ACHN (cell line): ENCODE measurements at places on chromosomes 3 and 15.

DNA sequence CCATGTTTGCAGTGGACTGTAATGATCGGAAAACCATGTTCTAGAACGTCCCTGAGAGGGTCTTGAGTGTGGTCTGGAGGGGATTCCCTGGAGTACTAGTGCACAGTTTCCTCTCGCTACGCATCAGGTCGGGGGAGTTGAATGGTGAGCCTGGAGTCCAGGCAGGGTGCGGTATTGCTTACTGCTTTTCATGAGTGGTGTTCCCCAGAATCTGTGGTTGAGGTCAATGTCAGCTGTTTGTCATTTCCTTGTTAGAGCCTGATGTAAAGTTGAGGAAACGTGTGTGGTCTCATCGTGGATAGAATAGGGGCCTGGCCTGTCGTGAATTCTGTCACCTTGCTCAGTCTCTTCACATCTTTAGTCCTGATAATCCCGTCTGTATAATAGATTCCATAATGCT is 328.2 kb upstream of the LRRFIP2 start:
- DNase-seq: no peak

- DNase-seq: no peak
Measured at GRCh38 chr3:11587766-11588165, 55.9 kb downstream of the VGLL4 start.

DNA sequence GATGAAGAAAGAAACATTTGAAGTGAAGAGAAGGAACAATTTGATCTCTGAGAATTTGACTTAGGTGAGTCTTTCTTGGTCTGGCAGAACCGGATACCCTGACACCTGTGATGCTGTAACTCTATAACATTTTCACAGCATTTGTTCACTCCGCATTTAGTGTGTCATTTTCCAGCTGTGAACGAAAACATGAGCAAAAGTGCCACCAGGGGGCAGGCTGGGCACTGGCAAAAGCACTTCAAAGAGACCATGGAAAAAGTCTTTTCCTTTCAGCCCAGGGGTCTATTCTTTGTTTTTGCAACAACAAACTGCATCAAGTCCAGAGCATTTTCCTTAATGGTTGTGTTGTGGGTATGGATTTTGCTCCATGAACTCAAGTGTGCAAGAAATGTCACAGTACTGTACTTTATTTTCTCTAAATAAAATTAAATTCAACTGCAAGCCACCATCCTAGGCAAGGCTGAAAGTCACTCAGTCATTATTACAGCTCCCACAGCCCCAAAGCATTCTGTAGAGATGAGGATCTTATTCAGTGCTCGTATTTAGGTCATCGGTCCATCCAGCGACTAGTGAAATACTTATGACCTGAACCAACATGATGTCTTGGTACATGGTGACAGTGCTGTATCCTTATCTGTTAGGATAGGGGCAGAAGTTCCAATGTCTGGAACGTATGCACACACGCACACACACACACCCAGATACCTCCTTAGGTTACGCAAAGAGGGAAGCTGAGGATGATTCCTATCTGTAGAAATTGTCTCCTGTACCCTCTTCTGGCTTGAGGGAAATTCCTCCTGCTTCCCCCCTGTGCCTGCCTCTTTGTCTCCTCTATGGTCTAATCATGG is 125.5 kb downstream of the GADL1 start:
- DNase-seq: peak; percentile 61

DNA sequence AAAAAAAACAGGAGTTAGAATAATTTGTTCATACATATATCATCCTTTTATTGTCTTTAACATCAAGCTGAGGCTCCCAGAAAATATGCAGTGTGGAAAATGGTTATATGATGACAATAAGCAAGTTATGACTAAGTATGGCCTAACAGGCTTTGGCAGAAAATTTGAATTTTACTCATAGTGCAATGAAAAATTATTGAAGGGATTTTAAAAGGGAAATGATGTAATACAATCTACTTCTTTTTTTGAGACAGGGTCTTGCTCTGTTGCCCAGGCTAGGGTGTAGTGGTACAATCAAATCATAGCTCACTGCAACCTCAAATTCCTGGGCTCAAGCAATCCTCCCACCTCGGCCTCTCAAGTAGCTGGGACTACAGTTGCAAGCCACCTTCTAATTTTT is 78.7 kb downstream of the FAIM start:
- no peak for DNase-seq

DNA sequence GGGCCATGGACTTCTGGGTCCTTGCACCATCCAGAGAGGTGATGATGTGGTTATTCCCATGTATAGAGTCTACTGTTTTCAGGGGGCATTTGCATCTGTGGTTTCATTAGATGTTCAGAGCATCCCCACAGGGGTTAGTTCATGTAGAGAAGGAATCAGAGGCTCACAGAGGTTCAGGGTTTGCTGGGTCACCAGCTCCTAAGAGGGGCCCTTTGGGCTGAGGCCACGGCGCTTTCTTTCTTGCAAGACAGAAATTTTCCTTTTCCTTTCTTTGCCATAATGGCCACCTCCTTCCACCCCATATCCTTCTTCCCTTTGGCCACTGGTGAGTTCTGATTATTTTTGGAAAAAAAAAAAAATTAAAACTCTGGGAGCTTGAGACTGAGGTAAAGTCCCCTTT is 62.3 kb downstream of the APBA2 start:
- no peak for DNase-seq

DNA sequence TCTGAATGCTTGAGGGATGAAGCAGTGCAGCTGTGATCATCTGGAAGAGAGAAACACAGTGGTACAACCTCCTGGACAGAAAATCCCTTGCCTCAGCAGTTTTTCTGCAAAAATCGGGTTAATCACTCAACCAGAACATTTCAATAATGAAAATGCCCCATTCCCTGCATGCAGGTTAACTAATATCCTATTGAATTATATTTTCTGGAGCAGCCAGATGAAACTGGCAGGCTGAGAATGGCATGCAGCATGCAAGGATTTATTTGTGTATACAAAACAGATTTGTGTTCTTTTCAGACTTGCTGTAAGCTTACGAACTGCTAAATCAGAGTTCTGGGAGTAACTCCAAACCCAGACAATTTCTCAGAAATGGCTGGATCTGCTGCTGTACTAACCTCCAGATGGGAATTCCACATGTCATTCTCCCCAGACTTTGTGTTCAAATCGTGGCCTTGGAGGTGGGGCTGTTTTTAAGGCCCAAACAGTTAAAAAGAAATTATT is 39.1 kb downstream of the SLC9A9 start:
- DNase-seq: no peak

GRCh38 chr3:175434561-175434960 is 575.4 kb downstream of the NAALADL2 start:
- no peak for DNase-seq

GRCh38 chr3:172002512-172003078 is 36.8 kb upstream of the FNDC3B start:
- DNase-seq: no peak

- peak; percentile 78 for DNase-seq
Measured at GRCh38 chr3:159077860-159078259, 276.0 kb downstream of the MFSD1 start.

DNA sequence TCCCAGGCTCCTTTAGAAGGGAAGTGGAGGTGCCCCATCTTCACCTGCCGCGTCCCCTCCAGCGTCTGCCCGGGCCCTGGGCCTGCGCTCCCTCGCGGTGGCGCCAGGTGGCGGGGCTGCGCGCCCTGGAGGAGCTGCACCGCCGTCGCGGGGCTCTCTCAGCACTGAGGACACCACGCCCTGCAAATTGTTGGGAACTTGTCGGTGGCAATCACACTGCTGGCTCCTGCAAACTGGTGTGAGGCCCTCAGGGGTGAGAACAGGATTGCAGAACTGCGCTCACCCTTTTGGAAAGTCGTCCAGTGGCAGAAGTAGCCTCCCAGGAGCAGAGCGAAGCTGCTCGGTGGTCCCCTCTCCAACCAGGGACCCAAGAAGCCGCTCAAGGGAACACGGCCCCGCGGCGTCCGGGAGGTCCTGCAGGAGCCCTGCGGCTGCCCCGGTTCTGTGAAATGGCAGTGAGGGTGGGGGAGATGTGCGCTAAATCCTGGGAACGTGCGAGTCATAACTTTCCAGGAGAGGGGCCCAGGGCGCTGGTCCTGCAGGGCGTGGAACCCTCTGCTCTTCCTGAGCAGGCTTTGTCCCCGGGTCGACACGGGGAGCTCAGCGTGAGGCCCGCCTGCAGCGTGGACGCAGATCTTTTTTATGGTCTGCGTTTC is 995 bp upstream of the LRRK1 start:
- DNase-seq: peak; percentile 77

GRCh38 chr3:33003308-33003707 is 51.9 kb downstream of the CCR4 start:
- DNase-seq: no peak

GRCh38 chr3:142356818-142357217 is 91.0 kb downstream of the XRN1 start:
- DNase-seq: no peak

- DNase-seq: no peak
Measured at GRCh38 chr3:47455806-47456452, 19.8 kb downstream of the SCAP start.

GRCh38 chr3:145798696-145799537 is 362.1 kb downstream of the PLOD2 start:
- no peak for DNase-seq

DNA sequence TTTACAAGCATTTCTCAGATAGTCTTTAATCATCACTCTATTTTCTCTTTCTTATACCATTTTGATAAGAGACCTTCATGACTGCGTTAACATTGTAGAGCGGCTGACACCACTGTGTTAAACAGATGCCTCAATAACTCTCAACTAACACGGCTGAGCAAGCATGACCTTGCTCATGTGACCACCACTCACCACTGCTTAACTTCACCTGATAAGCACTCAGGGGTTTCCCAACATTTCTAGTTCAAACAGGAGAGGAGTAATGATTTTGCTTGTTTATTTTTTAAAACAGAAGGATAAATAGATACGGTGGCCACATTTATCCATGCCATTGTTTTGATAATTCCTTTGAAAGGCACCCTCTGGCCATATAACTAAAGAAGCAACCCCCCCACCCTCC is 37.7 kb upstream of the TMEM45A start:
- no peak for DNase-seq

DNA sequence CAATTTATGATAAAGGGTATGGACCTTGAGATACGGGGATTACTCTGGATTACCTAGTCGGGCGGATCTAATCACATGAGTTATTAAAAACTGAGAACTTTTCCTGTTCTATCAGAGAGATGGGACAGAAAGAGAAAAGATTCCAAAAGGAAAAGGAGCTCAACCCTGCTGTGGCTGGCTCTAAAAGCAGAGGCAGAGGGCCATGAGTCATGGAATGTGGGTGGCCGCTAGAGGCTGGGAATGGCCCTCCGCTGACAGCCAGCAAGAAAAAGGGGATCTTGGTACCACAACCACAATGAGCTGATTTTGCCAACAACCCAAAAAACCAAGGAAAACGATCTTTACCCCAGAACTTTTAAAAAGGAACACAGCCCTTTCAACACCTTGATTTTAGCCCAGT is 210.0 kb downstream of the MAGI1 start:
- no peak for DNase-seq

DNA sequence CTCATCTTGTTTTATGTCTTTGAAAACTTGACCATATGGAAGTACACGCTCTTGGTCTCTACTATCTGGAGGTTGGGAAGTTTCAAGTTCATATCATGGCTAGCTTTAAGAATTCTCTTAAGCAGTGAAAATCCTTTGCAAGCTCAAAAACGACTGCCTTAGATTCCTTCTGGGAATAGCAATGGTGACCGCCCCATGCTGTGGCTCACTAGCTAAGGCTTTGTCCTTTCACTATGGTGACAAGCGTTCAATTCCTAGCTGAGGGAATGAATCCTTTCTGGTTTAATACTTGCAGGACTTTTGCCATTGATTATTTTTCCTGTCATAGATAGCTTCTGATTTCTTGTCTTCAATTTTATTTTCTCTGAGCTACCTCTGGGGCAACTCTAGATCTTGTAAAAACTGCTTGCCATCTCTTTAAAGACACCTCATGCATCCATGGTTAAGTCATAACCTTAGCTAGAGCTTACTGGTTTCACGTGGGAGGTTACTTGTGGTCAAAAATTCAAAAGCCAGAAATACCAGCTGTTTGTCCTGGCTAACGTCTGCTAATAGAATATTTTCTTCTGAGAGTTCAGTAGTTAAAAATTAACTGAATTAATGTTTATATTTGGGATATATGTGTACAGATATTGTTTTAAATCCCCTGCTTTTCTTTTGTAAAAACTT is 673.4 kb upstream of the CBLB start:
- no peak for DNase-seq

DNA sequence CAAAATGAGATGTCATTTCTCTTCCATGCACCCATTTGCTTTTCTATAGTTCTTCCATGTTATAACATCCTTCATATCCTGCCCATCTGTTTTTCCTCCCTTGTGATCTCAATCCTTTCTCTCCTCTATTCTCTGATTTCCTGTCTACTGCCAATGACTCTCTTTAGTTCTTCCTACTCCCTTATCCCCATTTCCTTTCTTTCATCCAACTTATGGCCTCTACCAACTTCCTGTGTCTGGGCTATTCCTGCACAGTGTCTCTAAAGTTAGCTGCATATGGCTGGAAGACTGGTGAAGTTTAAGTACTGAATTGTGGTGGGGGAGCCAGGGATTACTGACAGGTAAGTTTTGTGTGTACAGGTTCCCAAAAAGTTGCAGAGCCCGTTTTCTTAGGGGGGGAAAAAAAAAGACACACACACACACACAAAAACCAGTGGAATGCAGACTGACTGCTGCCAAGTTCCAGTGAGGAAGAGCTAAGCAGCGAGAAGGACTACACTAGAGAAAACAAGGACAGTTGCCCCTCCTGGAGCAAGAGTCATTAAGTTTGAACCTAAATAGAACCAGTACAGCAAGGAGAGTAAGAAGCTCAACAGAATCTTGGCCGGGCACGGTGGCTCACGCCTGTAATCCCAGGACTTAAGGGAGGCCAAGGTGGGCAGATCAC is 28.8 kb downstream of the XRN1 start:
- DNase-seq: no peak

GRCh38 chr3:50205413-50206276 is 574 bp downstream of the SLC38A3 start:
- no peak for DNase-seq

GRCh38 chr15:100818927-100819326 is 60.7 kb upstream of the ALDH1A3 start:
- DNase-seq: no peak

DNA sequence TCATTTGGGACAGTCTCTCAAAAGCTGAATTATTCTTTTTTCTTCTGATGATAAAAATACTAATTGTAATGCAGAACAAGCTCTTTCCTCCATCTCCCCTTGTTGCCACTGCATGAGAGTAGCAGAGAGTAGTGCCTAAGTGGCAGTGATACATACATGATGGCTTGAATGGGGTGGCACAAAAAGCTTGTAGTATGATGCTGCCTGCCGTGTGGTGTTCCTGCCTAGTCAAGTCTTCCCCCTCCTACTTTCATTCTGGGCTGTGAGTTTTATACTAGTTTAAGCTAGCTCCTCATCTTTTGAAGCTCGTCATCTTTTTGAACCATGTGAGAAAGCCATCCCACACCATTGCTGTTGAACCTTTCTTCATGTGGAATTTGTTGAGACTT is 230.5 kb downstream of the NFKBIZ start:
- DNase-seq: no peak

DNA sequence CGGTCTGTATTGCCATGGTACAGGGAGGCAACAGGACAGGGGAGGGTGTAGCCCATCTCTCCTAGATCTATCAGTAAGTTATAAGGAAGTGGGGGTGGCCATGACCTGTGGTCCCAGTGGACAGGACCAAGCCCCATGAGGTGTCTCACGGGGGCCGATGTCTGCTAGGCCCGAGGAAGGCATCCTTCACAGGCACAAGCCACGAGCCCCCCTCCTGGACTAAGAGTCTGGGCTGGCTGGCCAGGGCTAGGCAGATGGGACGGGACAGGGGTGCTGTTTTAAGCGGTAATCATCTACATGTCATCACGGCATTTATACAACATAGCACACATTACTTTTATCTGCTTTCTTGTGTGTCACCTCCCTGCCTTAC is 2.6 kb upstream of the TBC1D2B start:
- no peak for DNase-seq

- no peak for DNase-seq
Measured at GRCh38 chr3:46071222-46071858, 44.1 kb upstream of the XCR1 start.
